Caki2 (cell line): ENCODE measurements at places on chromosomes 5 and 9. TPM values are rescaled to one million over a fixed set of nuclear protein-coding genes. Genes with fewer than 3 reads are reported as not detected.
A peak's percentile ranks its signal among the peaks of the same experiment; 100 is the strongest.

GRCh38 chr5:35059251-35059650 lies 11.5 kb upstream of the AGXT2 start:
- no peak for DNase-seq

GRCh38 chr9:78707481-78707991 lies 410.6 kb downstream of the PSAT1 start:
- no peak for DNase-seq

GRCh38 chr5:143168921-143169810 lies 234.3 kb downstream of the NR3C1 start:
- DNase-seq: no peak

GRCh38 chr9:112615584-112616266 lies 102.2 kb downstream of the INIP start:
- DNase-seq: no peak

- no peak for DNase-seq
These were observed 155.4 kb upstream of the LHFPL2 start for GRCh38 chr5:78803941-78804340.

- no peak for DNase-seq
These were observed 216.0 kb downstream of the SMARCA2 start for GRCh38 chr9:2231101-2231500.

DNA sequence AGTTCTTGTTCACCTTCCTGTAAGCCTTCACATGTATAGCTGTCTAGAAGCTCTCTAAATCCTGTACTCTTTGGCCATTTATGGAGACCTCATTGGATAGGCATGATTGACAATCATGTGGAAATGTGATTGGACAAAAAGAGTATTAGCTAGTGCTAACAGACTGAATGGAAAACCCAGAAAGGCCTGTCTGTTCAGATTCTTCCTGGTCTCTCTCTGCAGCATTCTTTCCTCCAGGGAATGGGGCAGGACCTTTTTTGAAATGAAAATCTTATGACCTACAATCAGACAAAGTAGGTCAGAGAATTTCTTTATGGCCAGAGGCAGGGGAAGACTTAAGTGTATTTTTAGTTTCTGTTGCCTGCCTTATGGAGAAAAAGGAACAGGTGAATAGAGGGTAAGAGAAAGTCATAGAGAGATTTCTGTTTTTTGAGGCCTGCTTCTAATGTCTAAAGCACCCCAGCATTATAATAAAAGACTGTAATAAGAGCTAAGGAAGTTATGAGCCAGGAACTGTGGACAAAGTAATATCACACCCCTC lies 152.4 kb upstream of the CCDC152 start:
- DNase-seq: no peak

The PCDHGB7 gene
- total RNA-seq: 0.03 and 0.64 TPM in 2 replicates

DNA sequence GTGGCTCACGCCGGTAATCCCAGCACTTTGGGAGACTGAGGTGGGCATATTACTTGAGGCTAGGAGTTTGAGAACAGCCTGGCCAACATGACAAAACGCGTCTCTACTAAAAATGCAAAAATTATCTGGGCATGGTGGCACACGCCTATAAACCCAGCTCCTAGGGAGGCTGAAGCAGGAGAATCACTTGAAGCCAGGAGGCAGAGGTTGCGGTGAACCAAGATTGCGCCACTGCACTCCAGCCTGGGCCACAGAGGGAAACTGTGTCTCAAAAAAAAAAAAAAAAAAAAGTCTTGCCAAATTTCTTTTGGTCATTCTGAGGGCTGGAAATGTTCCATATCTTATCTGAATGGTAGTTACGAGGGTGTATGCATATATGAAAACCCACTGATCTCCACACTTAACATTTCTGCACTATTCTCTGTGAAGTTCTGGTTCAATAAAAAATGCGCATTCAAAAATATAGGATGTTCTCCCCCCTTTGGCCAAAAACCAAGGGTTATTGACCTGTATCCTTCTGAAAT lies 13.5 kb upstream of the NIPAL4 start:
- no peak for DNase-seq

- no peak for DNase-seq
These were observed 23.6 kb downstream of the TICAM2 start for GRCh38 chr5:115578657-115579056.

The CDKN2B-AS1 gene
- total RNA-seq: not detected in 2 replicates

GRCh38 chr9:38415856-38416255 lies 8.4 kb downstream of the IGFBPL1 start:
- DNase-seq: no peak

The PCDHA1 gene
- not detected in 2 replicates for total RNA-seq

The ENTPD8 gene
- total RNA-seq: not detected in 2 replicates

DNA sequence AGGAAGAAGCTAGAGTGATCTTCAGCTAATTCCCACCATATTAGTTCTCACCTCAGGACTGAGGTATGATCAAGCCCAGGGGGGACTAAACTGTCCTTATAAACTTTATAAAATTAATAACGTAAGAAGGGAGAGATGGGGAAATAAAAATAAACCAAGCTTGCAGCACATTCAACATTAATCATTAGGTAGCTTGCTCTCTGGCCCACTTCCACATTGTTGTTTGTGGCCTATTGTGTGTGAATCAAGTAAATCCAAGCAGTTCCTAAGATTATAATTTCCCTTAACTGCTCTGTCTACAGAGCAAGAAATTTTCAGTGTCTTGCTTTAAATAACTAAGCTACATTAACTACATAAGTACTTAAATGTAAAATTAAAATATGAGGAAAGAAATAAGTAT lies 131.3 kb upstream of the ABCA1 start:
- DNase-seq: no peak

DNA sequence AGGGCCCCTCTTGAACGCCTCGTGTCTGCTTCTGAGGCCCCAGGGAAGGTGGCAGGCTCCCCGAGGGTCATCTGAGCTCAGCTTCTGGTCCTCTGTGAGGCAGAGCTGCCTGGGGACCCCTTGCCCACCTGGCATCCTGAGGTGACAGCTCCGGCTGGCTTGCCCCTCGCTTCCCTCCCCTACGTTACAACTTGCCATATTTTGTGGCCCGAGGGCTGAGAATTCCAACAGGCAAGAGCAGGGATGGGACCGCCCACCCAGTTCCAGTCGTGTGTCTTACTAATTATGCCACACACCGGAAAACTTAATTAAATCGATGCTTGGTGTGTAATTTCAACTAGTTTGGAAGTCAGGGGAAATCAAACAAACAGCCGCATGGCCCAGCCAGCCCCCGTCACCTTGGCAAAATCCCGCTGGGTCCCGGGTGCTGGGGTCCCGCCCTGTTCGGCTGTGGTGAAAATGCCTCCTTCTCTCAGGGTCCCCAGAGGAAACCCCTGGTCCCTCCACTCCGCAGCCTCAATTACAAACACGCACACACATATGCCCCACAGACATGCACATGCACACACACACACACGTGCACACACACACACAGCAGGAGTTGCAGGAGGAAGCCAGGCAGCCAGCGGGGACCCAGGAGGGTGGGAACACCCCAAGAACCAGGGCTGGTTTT lies 221.0 kb upstream of the IER5L start:
- DNase-seq: no peak

The NUTM2G gene
- total RNA-seq: not detected in 2 replicates

- no peak for DNase-seq
These were observed 42.5 kb upstream of the EXOC3 start for GRCh38 chr5:400282-401145.

The SEC61B gene
- 107 and 185 TPM in 2 replicates for total RNA-seq

DNA sequence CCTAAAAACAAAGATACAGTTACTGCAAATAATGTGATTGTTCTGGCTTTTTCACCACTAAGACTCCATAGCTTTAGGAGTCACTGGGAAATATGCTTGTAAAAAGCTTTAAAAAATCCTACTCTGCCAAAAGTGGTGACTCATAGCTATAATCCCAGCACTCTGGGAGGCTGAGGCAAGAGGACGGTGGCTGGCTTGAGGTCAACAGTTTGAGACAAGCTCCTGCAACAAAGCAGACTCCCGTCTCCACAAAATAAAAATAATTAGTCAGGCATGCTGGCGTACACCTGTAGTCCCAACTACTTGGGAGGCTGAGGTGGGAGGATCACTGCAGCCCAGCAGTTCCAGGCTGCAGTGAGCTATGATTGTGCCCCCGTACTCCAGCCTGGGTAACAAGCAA lies 406.4 kb downstream of the HTR1A start:
- no peak for DNase-seq

- DNase-seq: no peak
These were observed 147.6 kb downstream of the NR2F1-AS1 start for GRCh38 chr5:93433422-93433821.

DNA sequence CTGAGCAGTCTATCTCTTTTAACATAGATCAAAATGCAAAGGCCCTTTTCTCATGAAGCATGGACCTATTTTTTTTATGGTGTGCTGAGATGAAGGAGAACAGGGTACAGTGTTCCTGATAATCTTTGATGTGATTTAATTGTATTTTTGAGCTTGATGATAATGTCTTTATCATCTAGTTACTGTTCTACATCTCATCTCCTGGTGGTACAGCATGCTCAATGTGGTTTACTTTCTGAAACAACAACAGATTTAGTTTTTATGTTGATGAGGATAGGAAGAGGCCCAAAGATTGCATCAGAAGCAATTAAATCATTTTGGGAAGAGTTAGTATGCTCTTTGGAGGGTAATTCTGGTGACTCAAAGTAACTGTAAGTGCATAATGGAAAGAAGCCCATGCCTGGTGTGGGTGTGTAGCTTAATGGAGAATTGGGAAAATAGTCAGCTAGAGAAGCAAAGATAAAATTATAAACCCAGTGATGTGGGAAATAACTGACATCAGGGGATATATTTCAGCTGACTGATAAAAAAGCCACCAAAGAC lies 123.0 kb upstream of the KCNN2 start:
- DNase-seq: no peak

GRCh38 chr5:16577677-16578076 lies 39.1 kb downstream of the RETREG1 start:
- peak; percentile 7 for DNase-seq
